Type B pancreatic cell (in vitro differentiated cells): ENCODE measurements at places on chromosomes 6 and 20.

- H3K36me3 ChIP-seq, result no peaks in the 10 kb centered on the region
Measured at GRCh38 chr20:38862226-38862625, 56.7 kb downstream of the PPP1R16B start.

- DNase-seq, result no peak
- peaks cover 14% of the 10 kb centered on the region for H3K4me1 ChIP-seq
- H3K27me3 ChIP-seq, result peaks cover 20% of the 10 kb centered on the region
- H3K27ac ChIP-seq, result no peak overlapping the region
Measured at GRCh38 chr6:3252861-3253596, 5.7 kb upstream of the PSMG4 start.

- H3K4me3 ChIP-seq, result no peak overlapping the region
- no peaks in the 10 kb centered on the region for H3K27me3 ChIP-seq
- DNase-seq, result no peak
- no peaks in the 10 kb centered on the region for H3K4me1 ChIP-seq
Measured at GRCh38 chr6:70586114-70586513, 19.4 kb downstream of the SDHAF4 start.

- peaks cover 6% of the 10 kb centered on the region for H3K4me1 ChIP-seq
- H3K27me3 ChIP-seq, result peaks cover 13% of the 10 kb centered on the region
- H3K4me3 ChIP-seq, result no peak overlapping the region
Measured at GRCh38 chr6:49543087-49543858, 7.2 kb upstream of the C6orf141 start.

DNA sequence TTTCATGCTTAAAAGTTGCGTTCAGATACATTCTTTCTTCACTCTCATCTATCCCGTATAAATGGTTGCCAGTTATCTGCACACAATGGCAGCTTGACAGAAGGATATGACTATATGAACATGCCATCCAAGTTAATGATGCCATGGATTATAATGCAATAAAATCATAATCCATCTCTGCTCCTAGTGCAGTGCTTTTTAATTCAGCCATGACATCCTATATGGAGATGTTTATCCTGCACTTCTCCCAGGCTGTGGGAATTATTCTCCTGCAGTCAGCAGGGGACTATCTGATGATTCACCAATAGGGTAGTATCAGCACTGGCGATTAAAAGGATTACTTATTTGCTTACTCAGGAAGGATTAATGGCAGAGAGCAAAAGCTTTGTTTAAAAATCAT, 273.8 kb downstream of the SAMD5 start:
- no peak for DNase-seq
- no peaks in the 10 kb centered on the region for H3K36me3 ChIP-seq
- peaks cover 9% of the 10 kb centered on the region for H3K4me1 ChIP-seq
- no peak overlapping the region for H3K27ac ChIP-seq
- H3K27me3 ChIP-seq, result no peaks in the 10 kb centered on the region
- H3K4me3 ChIP-seq, result no peak overlapping the region

DNA sequence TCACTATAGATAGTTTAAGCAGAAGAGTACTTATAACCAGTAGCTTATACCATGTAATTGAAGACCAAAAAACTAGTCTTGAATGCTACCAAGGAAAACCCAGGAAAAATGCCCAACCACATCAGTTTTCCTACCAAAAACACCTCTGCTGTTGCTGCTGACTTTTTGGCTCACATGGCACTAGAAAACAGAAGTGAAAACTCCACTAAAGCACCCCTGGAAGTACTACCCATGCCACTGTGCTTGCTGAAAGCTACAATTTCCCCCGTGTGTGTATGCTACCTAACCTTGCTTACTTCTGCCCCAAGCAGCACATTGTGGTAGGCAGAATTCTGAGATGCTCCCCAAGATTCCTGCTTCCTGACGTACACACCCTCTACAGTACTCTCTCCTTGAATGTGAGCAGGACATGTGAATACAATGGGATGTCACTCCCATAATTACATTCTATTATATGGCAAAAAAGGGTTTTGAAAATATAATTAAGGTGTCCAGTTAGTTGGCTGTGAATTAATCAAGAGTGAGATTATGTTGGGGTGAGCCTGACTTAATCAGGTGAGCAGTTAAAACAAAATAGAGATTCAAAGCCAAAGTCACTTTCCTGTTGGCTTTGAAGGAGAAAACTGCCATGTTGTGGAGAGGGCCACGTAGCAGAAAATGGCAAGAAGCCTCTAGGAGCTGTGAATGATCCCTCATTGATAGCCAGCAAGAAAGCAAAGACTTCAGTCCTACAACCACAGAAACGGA, 209.8 kb upstream of the MARCKS start:
- H3K36me3 ChIP-seq, result no peaks in the 10 kb centered on the region
- no peak overlapping the region for H3K4me3 ChIP-seq
- DNase-seq, result no peak
- no peak overlapping the region for H3K27ac ChIP-seq
- peaks cover 32% of the 10 kb centered on the region for H3K4me1 ChIP-seq

DNA sequence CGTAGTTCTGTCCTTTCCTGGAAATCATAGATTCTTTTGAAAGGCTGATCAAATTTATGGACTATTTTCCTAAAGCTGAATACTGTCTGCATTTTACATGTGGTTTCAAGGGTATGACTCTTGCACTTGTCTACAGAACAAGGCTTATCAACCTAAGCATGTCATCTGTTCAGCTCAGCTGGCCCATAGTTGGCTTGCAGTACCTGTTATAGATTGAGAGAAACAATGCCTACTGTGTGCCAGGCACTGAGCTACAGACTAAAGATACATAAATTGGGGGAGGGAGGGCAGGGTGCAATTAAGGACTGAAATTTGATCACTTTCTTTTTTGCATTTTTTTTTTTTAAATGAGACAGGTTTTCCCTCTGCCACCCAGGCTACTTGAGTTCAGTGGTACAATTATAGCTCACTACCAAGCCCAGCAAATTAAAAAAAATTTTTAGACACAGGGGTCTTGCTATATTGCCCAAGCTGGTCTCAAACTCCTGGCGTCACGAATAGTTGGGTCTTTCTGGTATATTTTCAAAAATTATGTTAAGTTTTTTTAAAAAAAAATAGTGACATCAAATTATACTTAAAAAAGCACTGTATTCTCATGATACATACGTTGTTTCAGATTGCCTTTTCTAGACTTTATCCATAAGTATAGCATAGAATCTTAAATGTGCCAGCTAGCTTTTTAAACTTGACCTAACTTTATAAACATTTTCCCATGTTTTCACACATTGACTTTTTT, 52.2 kb downstream of the RREB1 start:
- H3K36me3 ChIP-seq, result peaks cover 5% of the 10 kb centered on the region
- peaks cover 79% of the 10 kb centered on the region for H3K4me1 ChIP-seq
- H3K4me3 ChIP-seq, result no peak overlapping the region
- no peak for DNase-seq
- H3K27ac ChIP-seq, result no peak overlapping the region

- peak overlapping the region; percentile 77 for H3K4me3 ChIP-seq
- peaks cover 8% of the 10 kb centered on the region for H3K4me1 ChIP-seq
- H3K36me3 ChIP-seq, result no peaks in the 10 kb centered on the region
- H3K27me3 ChIP-seq, result peaks cover 73% of the 10 kb centered on the region
- no peak for DNase-seq
Measured at GRCh38 chr20:63176427-63177133, 39.4 kb downstream of the YTHDF1 start.
